ENCODE measurements at places on chromosomes 5 and 9.

- DNase-seq = no peak
Measured at GRCh38 chr9:113261917-113262671, 13.3 kb downstream of the CDC26 start.

DNA sequence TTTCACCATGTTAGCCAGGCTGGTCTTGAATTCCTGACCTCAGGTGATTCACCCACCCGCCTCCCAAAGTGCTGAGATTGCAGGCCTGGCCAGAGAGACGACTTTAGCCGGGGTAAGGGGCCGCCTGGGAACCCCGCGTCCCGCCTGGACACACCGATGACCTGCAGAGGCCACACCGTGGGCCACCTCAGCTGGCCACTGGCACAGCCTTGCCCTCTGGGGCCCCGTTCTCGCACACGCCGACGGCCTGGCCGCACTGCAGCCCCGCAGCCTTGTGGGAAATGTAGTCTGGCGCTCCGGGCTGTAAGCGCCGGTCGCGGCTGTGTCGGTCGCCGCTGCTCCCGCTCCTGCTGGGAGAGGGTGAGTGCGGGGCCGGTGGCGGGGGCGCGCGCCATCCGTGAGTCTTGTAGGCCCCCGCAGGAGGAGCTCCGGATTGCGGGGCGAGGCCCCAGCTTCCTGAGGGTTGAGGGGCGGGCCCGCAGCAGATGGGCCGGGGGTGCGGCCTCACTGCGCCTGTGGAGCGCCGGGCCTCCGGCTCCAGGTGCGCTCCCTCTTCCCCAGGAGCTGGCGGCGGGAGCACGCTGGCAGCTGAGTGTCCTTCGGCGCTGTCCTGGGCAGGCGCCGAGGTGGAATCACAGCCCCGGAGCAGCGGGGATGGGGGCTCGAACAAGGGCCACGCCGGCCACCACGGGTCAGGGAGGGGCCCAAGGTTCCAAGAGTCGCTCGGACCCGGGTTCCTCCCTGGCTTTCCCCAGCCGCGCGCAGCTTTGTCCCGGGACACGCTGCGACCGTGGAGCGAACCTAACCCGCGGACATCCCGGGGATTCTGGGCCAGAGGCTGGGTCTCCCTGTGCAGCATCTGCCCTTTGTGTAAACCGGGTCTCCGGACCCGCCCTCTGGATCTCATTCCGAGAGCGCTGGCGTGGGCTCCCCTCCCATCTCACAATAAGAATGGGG is at the start of gene ZFP2:
TSS of gene ZFP2 (plus strand) at position 299 of the 957 bp plus-strand sequence. CDS start 35,401 bp downstream, outside the sequence.
- no peak for DNase-seq

- no peak for DNase-seq
Measured at GRCh38 chr5:138955013-138955660, 80.0 kb upstream of the LRRTM2 start.

GRCh38 chr5:52452098-52452497 is 335.6 kb upstream of the ITGA1 start:
- DNase-seq = no peak

GRCh38 chr5:148998174-148998797 is 64.6 kb downstream of the SH3TC2 start:
- no peak for DNase-seq

DNA sequence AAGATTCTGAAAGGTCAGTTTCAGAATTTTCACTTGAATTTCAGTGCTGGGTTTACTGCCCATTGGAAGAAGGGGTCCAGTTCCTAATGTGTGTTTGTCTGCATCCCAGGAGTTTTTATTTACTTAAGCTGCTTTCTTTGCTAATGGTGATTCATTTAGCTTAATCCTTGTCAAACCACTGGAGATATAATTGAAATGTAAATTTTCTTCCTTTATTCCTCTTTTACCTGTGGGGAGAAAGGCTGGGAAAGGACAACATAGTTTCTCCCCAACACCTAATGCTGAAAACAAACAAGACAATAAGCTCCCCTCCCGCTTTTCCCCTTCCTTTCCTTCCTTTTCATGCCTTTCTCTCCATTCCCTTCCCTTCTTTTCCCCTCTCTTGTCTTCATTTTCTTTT is 185.8 kb downstream of the KCTD16 start:
- no peak for DNase-seq

Data from SIG-M5 (cell line).